ENCODE measurements at places on chromosomes 2 and 18.
A peak's percentile ranks its signal among the peaks of the same experiment; 100 is the strongest.

DNA sequence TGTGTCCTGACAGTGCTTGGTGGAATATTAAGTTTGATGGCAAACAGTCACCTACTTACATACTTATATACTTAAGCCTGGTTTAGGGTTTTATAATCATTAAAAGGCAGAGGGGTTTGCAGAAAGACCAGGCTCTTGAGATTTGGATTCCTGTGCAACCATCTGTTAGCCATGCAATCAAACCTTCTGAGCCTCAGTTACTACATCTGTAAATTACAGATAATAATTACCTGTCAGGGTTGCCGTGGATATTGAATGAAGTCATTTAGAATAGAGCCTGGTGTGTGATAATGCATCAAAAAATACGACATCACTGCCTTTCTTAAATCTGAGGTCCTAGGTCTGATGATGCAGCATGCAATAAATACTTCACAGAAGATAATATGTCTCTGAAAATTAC is 152.9 kb downstream of the ARHGAP28 start:
- DNase-seq = no peak

DNA sequence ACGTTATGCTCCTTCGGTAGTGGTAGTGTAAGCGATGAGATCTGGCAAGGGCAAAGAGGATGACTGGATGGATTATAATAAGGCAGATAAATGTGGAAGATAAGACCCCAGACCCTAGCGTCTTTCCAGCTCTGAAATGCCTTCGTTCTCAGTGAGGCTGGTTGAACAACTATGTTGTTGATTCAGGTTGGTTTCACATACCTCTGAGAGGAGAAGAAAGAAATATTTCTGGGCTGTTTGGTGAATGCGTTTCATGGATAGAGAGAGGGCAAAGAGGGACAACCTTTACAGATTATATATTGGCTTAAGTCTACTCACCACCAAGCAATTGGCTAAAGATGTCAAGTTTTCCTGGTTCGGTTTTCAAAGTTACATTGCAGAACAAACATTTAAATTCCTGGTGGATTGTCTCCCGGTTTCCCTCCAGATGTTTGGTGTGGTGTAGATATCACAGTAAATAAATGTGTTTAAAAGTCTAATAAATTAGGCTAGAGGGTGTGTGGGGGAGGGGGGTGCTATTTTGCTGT is 190.1 kb upstream of the GLI2 start:
- no peak for DNase-seq

DNA sequence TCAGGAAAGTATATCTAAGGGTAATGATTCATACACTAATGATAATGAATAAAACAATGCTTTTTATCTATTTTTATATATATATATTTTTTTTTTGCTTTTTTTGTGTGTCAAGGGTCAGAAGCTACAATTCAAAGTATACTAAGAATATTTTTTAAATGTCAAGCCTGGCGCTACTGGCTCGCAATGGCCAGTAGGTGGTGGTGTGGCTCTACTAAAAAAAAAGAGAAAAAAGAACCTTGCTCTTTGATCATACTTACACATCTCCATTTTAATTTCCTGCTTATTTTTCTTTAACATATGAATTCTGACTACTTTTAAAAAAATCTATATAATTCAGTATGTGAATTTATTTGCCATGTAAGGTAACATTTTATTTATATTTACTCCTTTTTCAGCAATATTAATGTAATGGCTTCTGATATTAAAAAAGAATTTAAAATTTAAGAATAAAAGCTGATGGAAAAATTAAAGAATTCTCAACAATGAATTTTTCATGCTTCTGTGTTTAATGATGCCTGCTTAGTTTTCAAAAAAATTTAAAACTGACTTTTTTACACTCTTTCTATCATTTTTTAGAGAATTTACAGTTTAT is 232.9 kb downstream of the GULP1 start:
- DNase-seq = peak; percentile 59

DNA sequence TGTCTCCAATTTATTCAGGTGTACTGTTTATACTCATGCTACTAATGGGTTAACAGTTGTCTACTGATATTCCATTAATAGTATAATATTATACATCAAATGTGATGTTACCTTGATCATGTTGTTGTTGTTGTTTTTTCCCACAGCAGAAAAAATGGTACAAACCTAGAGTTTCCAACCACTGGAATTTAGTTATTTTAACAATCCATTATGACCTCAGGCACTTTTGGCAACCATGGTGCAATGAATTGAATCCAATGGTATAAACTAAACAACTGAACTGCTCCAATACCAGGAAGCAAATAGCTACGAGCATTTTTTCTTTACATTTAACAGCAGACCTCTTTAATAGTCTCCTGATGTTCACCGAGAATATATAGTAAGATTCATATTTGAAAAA is 31.0 kb upstream of the C2orf66 start:
- DNase-seq = no peak

GRCh38 chr18:2971741-2972552 is 41.0 kb downstream of the LPIN2 start:
- DNase-seq = no peak

- no peak for DNase-seq
Measured at GRCh38 chr18:23032030-23032582, 99.0 kb downstream of the RBBP8 start.

GRCh38 chr2:46134531-46135227 is 162.5 kb upstream of the EPAS1 start:
- no peak for DNase-seq

DNA sequence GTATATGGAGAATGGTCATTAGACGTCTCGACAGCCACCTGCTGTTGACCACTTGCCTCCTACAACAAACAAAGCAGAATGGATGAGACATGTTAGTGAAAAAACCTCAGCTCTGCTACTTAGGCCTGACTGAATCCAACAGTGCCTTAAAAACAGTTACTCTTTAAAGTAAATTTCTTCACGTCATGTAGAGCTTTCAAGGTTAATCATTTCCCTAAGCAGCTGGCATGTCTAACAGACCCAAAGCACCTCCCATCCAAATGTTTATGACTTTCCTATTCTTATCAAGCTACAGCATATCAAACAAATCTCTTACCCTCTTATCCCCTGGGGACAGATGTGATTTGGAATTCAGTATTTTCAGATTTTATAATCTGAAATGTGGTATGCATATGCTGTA is 75.6 kb upstream of the ITGB6 start:
- DNase-seq = no peak

DNA sequence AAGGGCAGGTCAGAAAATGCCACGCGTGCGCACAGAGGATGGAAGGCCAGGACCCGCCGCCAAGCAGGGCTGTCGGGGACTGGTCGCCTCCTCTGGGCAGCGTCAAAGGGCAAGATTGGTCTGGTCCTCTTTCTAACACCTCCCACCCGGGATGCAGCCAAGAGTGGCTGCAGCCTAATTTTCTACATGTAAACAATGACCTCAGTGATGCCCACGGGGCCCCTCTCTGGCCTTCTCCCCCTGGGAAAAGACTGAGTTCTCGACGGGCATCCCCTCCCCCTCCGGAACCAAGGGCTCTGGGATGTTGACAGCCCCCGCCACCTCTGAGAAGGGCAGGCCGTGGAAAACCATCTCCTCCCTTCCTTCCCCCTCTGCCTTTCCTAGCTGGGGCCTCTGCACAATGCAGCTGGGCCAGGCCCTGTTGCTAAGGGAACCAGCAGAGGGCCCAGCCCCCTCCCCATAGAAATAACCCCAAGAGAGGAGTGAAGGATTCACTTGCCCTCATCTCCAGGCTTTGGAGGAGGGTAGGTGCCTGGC is 80.0 kb upstream of the ZNF532 start:
- DNase-seq = no peak

DNA sequence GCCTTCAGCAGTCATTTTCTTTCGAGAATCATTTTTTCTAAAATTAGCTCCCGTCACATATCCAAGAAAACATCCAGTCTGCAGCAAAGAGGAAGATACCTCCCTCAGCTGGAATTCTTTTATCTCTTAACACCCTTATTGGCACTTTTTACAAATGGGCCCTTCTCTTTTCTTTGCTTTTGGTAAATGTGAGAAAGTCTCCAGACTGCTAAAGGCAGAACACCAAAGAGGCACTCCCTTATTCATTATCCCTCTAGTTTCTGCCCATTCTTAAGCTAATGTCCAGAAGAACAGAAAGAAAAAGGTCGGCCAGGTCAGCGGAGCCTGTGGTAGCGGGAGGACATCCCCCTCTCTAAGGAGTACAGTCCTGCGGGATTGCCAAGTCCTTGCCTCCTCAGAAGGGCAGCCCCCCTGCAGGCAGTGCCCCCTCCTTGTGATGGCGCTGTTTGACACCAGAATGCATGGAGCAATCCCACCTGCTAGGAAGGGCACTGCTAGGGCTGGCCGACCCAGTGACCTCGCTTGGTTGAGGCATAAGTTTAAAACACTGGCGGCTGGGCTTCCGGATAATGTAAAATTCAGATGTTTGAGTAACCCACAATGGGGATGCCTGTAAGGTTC is 34.0 kb downstream of the ST6GAL2 start:
- no peak for DNase-seq

DNA sequence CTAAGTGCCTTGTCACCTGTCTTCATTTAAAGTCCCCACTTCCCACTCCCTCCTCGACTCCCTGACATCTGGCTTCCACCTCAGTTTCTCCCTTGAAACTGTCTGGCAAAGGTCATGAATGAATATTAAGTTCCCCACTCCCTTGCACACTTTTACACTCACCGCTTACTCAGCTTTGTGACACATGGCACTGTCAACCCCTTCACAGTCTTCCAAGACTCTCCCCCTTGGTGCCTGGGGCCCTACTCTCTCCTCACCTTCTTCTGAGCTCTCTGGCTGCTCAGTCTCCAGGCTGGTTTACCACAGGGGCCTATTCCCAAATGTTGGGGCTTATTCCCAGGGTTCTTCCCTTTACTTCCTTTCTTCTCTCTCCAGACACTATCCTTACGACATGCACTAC is 17.9 kb upstream of the PTPN4 start:
- DNase-seq = no peak

- DNase-seq = no peak
Measured at GRCh38 chr2:27681841-27682240, 18.2 kb downstream of the SLC4A1AP start.

DNA sequence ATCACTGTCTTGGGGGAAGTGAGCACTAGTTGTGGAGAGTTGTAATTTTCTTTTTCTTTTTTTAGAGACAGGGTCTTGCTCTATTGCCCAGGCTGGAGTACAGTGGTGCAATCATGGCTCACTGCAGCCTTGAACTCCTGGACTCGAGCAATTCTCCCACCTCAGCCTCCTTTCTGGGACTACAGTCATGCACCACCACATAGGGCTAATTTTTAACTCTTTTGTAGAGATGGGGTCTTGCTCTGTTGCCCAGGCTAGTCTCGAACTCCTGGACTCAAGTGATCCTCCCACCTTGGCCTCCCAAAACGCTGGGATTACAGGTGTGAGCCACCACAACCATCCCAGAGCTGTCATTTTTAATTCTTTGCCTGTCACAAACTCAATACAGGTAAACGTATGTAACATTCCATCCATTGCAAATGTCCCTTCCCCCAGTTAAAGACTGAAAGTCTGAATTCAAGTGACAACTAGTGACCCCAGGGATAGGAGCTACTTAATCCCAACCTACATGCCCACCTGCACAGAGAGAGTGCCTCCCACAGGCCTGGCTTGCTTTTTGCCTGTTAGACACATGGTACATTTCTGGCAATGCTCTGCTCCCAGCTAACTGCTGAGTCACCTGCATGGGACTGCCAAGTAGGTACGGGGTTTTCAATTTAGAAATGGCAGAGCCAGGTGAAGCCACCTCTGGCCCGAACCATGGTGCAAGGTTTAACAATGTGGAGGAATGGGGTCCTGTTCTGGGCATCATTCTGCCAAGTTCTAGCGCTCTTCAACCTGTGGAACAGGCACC is 60.6 kb downstream of the CYB5A start:
- no peak for DNase-seq

DNA sequence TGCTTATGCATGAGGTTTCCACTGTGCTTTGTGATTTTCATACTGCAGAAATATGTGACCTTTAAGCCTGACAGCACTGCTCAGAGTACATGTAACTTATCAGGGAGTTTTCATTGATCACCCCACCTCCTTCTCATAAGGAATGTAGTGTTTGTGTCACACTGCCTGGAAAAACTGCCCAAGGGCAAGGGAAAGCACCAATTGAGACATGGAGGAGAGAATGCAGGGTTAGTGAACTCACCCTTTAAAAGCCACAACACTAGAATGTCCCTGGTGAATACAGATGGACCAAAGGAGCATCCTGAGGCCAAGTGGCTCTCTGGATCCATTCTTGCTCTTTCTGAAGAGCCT is 147.2 kb upstream of the SPATS2L start:
- DNase-seq = no peak

DNA sequence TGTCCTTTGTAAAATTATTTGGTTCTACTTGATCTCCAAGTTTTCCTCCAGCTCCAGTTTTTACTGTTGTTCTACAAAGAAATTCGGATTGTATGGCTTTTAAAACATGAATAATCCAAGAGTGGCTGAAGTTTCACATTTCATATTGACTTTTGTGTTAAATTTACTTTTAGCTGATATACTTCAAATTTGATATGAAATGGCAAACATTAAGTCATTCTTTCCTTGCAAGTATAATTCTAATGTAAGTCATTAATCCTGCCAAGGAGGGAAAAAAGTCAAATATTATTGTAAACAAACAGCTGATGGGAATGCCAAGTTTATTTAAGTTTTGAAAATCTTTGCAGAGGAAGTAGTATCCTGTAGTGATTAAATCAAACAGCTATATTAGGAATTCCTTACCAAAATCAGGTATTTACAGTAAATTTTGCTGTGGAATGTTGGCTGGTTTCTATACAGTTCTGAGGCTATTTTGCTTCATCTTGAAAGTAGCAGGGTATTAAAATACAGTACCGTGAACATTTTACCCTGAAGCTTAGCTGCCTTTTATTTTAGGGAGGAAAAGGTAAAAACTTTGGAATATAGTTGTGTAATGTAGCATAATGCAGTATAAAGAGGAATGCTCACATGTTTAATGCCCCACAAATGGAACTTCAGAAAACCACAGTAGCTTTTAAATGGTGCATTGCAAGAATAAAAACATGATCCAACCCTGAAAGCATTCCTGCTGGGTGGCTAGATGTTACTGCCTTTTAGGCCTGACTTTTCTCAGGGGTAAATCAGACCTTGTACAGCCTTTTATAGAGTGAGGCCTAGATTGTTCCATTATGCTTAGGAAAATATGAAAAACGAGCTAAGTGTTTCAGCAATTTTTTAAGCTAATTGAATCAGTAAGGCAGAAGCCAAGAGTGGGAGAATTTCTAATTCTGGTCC is 62.7 kb upstream of the NT5C1B start:
- DNase-seq = no peak

DNA sequence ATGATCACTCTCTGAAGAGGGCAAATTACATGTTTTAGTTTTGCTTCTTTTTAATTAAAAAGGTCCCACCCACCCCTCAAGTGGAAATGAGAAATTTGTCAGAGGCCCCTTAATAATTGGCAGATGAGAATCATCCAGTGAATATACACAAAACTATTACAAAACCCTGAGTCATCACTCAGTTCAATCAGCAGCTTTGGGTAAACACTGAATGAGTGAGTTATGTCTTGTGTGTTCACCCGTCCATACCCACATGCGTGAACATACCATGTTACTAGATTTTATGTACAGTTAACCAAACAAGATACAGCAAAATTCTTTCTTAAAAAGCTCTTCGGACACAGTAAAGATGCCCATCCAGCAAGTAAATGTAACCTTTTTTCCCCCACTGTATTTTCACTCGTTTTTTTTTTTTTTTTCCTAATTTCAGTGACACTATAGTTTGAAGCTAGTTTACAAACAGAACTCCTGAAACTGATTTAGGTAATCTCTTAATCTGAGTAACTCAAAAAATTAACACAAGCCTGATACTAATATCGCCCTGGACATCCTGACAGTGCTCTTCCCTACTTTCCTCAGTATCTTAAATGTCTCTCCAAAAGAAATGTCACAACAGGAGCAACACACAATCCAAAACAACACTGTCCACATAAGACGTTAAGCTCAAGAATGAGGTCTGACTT is 1.4 kb downstream of the PSME4 start:
- DNase-seq = peak; percentile 19

- DNase-seq = no peak
Measured at GRCh38 chr2:118942031-118942430, at the start of gene MARCO. TSS of gene MARCO (plus strand) at chr2:118942194. CDS start at chr2:118942301, 107 bp downstream.

Data from NCI-H526 (cell line).